Epithelial cell of prostate (primary cell): ENCODE measurements at places on chromosomes 2 and 18.
A peak's percentile ranks its signal among the peaks of the same experiment; 100 is the strongest.

- DNase-seq, result no peak
These were observed 190.9 kb upstream of the COPS8 start for GRCh38 chr2:236894791-236895190.

- no peak for DNase-seq
These were observed 154.9 kb downstream of the NDUFA10 start for GRCh38 chr2:239870276-239870675.

GRCh38 chr18:62576845-62577512 is 54.2 kb downstream of the ZCCHC2 start:
- no peak for DNase-seq

DNA sequence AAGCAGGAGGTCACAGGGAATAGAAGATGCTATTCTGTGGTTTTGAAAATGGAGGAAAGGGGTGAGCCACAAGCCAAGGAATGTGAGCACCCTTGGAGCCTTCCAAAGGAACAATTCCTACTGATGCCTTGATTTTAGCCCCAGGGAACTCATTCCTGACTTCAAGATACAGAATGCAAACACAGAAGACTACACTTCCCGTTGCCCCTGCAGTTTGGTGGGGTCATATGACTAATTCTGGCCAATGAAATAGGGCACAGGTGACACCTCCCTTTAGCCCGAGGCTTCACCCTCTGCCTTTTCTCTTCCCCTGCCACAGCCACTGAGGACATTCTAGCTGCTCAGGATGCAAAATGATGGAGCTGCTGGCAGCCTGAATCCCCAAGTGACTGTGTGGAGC is 126.1 kb downstream of the INHBB start:
- no peak for DNase-seq

DNA sequence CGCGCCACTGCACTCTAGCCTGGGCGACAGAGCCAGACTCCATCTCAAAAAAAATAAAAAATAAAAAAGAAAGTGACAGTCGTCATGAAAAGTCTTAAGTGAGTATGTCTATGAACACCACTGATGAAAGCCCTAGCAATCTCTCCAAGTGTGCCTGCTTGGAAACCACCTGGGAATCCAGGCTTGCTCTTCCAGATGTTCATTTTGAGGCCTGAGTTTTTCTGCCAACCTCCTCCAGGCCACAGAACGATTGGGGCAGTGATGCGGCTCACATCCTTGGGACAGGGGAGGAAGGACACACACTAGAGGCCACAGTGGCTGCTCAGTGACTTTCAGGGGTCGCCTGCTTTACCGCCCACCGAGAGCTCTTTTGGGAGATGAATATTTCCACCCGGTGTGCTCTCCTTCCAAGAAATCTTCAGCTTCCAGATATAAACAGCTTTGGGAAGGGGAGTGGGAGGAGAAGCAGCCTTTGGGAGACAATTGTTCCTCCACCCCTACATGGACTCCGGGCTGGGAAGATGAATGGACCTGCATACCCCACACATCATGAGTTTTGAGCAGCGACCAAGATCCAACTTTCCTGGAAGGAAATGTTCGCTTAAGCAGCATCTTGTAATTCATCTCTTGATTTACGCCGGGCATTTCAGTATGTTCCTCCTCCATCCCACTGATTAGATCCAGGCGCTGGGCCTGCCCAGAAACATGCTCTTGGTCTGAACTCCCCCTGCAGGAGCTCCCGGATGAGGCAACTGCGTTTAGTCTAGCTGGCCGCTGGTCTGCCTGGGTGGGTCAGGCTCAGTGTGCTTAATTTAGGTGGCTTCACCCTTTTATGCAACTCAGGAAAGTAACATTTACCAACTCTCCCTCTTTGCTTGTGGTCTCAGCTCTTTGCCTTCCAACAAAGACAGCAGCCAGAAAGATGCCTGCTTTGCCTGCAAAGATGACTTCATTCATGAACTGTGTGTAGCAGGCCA is 6.2 kb upstream of the ARMC9 start:
- DNase-seq, result no peak

- no peak for DNase-seq
These were observed 55.6 kb downstream of the ANKRD44 start for GRCh38 chr2:197254776-197255530.

DNA sequence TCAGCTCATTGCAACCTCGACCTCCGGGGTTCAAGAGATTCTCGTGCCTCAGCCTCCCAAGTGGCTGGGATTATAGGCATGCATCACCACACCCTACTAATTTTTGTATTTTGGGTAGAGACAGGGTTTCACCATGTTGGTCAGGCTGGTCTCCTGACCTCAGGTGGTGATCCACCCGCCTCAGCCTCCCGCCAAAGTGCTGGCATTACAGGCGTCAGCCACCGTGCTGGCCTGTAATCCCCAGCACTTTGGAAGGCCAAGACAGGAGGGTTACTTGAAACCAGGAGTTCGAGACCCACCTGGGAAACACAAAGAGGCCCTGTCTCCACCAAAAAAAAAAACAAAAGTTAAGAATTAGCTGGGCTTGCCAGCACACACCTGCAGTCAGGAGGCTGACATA is 18.5 kb downstream of the USP34 start:
- DNase-seq, result no peak

GRCh38 chr2:119306196-119306590 is 60.4 kb downstream of the C2orf76 start:
- DNase-seq, result no peak

DNA sequence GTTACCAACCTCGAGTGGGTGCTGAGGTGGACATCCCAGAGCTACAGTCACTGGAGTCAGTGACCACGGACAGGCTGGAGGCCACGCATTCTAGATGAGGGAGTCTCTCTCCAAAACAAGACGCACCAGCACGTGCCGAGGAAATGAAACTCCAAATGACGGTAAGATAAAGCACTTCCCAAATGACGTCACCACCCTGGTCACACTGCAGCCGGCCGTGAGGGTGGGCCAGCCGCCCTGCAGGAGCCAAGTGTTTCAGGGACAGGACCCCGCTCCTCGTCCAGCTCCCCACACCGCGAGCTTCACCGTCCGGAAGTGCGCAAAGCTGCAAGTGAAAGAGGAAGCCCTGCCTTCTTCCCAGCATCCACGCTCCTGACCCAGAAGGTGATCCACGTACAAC is 99.4 kb downstream of the ZNF516 start:
- DNase-seq, result no peak

DNA sequence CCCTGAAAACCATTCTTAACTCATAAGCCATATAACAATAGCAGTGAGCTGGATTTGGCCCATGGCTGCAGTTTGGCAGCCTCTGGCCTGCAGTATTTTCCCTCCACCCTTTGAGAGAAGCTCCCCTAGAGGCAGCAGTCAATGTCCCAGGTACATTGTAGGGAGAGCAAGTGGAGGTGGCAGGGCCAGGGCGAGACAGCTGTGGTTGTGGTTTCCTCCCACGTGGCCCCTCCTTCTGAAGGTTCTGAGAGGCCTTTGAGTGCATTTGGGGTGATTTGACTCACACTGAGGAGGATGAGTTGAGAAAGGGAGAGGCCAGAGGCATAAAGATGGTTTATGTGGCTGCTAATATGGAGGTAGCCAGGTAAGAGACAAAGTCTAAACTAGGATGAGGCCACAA is 45.5 kb upstream of the LDAH start:
- DNase-seq, result no peak

DNA sequence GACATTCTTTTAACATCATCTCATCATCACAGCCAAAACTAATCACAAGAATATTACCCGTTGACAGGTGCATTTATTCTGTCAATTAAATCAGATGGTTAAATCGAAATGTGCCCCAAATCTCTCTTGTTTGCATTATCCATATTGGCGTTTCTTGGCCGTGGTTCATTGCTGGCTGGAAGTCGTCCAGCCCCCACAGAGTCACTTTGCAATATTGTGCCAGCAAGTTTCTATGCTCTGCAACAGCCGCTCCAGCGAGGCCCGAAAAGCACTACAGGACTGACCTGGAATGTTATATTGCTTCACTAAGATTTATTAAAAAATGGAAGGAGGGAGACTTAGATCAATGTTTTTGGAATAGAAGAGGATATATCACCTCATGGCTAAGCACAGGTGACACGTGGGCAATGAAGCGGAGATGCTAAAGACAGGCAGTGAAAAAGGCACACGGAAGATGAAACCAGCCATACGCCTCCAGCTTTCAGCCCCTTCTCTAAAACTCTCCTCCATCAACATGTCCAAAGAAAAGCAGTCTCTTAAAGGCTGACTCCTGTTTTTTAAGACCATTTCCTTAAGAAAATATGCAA is 176.8 kb upstream of the VRK2 start:
- no peak for DNase-seq

DNA sequence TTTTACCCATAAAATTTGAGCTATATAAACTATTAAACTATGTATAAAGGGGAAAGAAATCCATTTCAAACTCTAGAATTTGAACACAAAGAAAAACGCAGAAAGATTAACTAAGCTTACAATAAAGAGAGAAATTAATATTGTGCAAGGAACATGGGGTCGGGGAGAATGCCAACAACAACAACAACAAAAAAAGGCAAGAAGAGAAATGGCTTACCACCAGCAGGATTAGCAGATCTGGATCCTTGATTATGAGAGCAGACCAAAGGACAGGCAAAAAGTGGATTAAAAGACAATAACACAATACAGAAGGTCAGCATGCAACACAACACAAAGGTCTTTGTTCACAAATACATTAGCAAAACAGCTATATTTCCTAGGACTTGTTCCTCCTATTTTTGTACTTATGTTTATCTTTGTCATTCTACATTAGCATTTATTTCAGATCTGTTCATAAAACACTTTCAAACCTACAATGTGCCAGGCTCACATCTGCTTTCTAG is 103.4 kb upstream of the RNU4ATAC start:
- DNase-seq, result no peak

DNA sequence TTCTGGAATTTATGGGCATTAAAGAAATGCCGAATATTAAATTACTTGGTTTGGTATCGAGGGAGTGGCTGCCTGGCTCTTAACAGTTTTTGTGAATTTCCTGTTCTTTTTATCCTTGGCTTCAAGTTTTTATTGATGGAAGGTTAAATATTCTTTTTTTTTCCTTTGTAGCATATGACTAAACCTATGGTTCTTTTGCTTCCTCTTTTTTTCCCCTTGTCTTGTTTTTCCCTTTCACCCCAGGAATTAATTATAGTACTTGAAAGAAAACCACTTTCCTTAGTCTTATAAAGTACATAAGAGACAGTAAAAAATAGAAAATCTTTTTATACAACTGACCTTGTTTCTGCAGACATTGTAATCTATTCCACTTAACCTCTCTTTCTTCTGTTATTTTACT is 42.4 kb downstream of the MGAT5 start:
- no peak for DNase-seq

GRCh38 chr2:33014268-33014667 is 67.5 kb downstream of the LTBP1 start:
- no peak for DNase-seq

DNA sequence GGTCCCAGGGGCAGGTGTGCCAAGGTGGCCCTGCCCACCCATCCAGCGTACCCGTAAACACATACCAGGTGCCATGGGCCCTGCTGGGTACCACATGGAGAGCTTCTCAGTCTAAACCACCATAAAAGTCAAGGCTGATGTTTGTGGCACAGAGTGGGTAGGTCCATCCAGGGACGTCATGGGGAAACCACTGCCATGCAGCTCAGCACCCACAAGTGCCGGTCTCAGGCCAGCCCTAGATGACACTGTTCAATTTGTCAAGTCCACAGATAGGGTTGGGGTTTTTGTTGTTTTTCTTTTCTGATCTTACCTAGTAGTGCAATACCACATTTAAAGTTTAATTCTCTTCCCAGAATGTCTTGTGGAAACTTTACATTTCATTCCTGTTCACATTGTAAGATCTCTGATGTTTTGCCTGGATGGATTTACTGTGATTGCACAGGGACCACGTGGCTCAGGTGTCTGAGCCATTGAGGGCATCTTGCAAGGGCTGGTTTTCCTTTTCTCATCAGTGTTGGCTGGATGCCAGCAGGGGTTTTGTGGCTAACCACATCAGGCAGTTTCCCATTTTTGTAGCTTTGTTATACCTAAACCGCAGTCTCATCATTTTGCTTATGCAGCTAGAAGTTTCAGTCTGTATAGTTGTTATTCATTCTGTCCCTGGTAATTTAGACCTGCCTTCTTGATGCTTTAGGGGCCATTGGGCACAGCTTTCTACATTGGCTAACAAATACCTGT is 64.7 kb downstream of the STK25 start:
- DNase-seq, result peak; percentile 73

DNA sequence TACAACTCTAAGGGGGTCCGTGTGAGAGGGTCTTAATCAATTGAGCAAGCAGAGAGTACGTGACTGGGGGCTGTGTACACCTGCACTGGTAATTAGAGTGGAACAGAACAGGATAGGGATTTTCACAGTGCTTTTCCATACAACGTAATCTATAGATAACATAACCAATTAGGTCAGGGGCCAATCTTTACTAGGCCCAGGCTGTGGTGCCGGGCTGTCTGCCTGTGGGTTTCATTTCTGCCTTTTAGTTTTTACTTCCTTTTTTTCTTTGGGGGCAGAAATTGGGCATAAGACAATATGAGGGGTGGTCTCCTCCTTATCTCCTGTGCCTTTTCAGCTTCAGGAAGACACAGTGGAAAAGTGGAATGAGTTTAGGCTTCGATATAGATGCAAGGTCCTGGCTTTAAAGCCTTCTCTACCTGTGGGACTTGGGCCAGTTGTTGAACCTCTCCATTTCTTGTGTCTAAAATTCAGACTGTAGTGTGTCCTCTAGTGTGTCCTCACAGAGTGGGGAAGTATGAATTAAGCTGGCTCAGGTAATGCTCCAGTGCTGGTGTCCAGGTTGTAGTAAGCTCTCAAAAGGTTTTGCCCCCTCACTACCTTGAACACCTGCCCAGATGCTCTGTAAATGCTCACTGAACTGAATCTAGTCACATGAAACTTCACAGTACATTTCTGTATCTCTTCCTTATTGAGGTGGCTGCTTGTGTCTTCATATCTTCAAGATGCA is 422.8 kb downstream of the SETBP1 start:
- no peak for DNase-seq

DNA sequence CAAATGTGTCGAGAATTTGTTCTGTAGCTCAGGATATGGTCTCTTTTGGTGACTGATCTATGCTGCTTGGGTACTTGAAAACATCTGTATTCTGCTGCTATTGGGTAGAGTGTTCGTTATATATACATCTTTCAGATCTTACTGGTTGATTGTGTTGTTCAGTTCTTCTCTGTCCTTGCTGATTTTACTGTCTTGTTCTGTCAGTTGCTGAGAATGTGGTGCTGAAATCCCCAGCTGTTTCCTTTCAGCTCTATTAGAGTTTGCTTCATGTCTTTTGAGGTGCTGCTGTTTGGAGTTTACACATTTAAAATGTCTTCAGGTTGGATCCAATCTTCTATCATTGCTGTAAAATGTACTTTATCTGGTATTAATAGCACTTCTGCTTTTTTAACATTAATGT is 12.9 kb downstream of the BCL2L11 start:
- no peak for DNase-seq
